ENCODE measurements at places on chromosomes 6 and 20. TPM values are rescaled to one million over a fixed set of nuclear protein-coding genes. Genes with fewer than 3 reads are reported as not detected.

DNA sequence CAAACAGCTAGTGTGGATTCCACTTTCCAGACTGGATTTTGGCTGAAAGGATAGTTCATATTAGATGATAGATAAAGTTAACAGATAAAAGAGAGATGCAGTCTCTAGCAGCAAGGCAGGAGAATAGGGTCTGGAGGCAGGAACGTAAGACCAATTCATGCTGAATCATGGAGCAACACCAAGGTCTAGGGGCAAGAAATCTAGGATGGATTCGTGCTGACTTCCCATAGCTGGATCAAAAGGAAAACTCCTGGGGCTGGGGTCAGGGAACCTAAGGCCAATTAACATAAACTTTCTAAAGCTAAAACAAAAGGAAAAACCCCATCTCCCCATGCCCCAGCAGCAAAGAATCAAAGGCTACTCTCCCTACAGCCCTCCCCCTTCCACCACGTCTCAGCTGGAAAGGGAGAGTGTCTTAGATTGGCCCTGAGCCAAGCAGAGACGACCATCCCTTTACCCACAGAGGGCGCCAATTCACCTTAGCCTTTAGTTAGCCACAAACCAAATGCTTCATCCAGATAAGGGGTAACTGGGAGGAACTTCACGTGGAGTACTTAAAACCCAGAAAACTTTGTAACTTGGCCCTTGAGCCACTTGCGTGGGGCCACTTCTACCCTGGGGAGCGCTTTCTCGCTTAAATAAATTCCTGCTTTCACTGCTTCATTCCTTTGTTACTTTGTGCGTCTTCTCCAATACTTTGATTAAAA is 7.6 kb downstream of the TREM1 start:
- DNase-seq, result peak; percentile 57

DNA sequence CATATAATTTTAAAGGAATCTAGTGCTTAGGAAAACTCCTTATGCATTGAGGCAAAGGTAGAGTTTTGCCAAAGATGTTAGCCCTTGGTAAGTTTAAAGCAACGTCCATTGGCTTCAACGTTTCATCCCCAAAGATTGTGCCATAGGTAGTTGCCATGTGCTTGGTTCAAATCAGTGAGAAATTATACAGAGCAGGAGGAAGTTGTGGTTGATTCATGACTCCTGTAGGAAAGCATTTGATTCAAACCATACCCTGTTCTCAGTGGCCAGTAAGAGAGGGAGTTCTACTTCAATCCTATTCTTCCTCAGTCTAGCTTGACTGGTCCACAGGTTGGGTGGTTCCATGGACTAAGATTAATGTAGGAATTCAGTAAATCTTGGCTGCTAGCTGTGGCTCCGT is 535.6 kb downstream of the QKI start:
- no peak for DNase-seq

SLC16A10 gene
- not detected for total RNA-seq

DNA sequence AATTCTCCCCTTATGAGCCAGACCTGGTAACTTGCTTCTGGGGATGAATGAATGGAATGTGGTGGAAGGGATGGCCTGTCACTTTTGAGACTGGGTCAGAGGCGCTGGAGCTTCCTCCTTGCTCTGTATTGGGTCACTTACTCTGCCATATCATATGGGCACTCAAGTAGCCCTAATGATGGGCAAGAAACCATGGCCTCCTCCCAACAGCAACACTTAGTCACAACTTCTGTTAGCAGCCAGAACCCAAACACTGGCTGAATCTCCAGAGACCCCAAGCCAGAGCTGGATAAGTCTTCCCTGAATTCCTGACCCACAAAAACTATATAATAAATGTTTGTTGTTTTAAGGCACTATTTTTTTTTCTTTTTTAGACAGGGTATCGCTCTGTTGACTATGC is 5.5 kb downstream of the E2F1 start:
- no peak for DNase-seq

MYO6 gene
- 6.4 TPM for total RNA-seq

GRCh38 chr6:111874025-111874415 is 768 bp upstream of the FYN start:
- DNase-seq, result no peak

DNA sequence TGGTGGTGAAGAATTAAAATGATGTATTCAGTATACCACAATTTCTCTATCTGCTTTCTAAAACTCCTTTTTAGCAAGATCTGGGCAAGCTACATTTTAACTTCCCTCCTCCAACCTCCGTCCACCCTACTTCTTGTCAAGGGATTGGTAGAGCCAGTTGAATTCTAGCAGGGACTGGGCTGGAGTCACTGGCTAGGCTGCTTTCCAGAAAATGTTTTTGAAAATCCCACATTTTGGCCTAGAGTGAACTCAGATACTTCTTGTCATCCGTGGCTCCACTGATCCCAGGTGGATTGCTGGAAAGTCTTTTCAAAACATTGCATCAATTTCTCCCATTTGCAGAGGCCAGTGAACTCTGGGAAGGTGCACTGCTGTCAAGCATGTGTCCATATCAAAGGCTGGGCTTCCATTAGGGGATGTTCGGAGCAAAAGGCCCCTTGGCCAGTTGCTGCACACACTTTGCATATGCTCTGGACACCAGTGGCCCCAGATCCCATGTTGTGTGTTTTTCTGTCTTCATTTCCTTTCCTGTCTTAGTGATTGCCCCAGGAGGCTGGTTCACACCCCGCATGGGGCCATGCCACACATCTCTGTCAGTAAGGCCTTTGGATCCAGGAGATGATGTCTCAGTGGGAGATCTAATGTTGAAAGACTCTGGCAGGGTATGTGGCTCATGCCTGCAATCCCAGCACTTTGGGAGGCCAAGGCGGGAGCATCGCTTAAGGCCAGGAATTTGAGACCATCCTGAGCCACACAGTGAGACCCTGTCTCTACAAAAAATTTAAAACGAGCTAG is 11.3 kb upstream of the KCNK16 start:
- no peak for DNase-seq

DNA sequence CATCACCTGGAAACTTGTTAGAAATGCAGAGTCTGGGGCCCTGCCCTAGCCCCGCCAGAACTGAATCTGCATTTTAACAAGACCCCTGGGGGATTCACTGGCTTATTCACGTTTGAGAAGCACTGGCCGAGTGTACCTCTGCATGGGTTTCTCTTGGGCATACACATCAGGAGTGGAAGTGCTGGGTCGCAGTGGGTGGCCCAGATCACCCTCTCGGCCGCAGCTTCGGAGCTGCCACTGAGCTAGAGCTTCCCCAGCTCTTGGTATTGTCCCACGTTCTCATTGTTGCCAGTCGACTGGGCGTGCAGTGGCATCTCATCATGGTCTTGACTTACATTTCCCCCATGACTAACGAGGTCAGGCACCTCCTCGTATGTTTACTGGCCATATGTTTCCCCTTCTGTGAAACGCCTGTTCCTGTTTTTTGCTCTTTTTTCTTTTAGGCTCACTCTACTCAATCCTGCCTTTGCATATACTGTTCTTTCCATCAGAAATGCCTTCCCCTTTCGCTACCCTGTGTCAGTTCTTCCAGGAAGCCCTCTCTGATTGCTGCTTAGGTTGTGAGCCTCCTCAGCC is 3.0 kb upstream of the DLGAP4 start:
- no peak for DNase-seq

Measured in SJSA1 (cell line).